ENCODE measurements at places on chromosomes 3 and 15.

DNA sequence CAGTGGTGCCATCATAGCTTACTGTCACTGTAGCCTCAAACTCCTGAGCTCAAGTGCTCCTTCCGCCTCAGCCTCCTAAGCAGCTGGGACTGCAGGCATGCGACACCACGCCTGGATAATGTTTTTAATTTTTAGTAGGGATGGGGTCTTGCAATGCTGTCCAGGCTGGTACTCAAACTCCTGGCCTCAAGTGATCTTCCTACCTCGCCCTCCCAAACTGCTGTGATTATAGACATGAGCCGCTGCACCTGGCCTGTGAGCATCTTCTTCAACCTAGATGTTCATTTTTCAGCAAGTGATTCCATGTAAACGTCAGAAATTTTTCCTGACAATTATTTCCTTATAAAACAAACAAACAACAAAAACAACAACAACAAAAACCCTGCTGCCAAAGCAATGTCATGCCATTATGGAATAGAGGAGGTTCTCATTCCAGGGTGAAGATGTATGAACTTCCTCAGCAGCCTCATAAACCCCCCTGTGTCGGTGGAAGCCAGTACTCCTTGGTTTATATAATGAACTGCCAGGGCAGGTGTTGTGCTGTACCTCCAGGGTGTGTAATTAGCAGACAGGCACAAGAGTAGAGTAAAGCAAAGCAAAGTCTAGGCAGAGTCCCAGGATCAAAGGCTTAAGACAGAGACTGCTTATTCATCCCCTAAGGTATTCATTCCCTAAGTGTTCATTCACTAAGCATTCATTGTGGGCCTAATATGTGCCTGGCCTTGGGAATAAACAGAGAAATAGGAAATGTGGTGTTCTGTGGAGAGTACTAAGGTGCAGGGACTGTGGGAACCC is 44.6 kb downstream of the NR2C2 start:
- no peak for DNase-seq
- H3K27me3 ChIP-seq = no peaks in the 10 kb centered on the region
- no peak overlapping the region for H3K4me3 ChIP-seq
- no peak overlapping the region for H3K27ac ChIP-seq

DNA sequence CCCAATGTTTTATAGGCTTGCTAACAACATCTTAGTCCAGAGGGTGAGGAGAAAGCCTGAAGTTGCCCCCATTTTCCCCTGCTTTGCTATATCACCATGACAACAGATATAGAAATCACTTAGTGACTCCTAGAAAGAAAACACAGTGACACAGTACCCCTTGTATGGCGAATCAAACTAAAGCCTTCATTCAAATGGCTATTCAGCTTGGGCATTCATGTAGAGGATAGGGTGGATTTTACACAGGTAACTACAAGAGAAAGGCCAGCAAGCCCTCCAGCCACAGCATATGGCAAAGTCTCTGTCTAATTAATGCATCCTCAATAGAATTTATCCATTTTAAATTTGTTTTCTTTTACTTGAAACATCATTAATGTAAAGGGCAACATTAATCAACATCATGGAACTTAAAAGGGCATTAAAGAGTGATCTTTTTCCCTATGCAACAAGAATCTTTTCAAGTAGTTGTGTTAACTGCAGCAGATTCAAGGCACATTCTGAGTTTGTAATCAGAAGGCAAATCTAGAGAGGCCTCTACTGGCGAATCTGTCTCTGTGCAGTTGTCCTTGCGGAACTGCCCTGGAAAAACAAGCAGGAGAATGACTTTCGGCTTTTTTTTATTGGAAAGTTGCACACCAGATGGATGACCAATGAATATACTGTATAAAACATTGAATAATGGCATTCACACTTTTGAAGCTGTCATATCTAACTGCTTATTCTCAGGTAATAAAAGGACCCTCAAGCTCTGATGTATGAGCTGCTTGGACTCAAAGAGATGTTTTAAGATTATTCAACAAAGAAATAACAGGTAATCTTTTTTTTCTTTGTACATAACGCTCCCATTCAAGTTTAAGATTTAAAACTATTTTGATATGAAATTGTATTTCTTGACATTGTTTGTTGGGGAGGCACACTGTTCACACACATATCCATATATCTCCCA is 621.7 kb upstream of the AGTR1 start:
- H3K36me3 ChIP-seq = no peaks in the 10 kb centered on the region
- no peaks in the 10 kb centered on the region for H3K27me3 ChIP-seq
- no peaks in the 10 kb centered on the region for H3K4me1 ChIP-seq
- DNase-seq = no peak

DNA sequence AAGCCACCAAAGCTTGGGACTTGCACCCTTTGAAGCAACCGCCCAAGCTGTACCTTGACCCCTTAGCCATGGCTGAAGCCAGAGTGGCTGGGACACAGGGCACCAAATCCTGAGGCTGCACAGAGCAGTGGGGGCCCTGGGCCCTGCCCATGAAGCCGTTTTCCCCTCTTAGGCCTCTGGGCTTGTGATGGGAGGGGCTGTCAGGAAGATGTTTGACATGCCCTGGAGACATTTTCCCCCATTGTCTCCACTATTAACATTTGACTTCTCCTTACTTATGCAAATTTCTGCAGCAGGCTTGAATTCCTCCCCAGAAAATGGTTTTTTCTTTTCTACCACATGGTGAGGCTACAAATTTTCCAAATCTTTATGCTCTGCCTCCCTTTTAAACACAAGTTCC is 522.2 kb downstream of the EDEM1 start:
- no peak overlapping the region for H3K4me3 ChIP-seq
- H3K27ac ChIP-seq = no peak overlapping the region
- no peaks in the 10 kb centered on the region for H3K36me3 ChIP-seq
- no peaks in the 10 kb centered on the region for H3K4me1 ChIP-seq
- no peak for DNase-seq

DNA sequence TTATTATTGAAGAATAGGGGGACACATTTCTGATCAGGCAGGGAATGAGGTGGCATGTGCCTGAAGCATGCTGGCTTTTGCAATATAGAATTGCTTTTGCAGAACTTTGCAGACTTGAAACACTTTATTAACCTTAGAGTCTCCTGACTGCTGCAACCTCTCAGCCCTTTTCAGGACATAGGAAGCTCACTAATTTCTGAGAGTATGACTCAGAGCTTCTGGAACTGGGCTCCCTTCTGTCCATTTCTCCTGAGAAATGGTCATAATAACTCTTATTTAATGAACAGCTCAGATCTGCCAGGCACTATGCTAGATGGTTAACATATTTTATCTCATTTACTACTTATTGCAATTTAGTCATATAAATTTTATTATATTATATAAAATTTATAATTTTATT is 38.6 kb upstream of the DGKG start:
- no peak overlapping the region for H3K27ac ChIP-seq
- no peak for DNase-seq
- no peaks in the 10 kb centered on the region for H3K27me3 ChIP-seq
- no peaks in the 10 kb centered on the region for H3K36me3 ChIP-seq
- H3K4me3 ChIP-seq = no peak overlapping the region

DNA sequence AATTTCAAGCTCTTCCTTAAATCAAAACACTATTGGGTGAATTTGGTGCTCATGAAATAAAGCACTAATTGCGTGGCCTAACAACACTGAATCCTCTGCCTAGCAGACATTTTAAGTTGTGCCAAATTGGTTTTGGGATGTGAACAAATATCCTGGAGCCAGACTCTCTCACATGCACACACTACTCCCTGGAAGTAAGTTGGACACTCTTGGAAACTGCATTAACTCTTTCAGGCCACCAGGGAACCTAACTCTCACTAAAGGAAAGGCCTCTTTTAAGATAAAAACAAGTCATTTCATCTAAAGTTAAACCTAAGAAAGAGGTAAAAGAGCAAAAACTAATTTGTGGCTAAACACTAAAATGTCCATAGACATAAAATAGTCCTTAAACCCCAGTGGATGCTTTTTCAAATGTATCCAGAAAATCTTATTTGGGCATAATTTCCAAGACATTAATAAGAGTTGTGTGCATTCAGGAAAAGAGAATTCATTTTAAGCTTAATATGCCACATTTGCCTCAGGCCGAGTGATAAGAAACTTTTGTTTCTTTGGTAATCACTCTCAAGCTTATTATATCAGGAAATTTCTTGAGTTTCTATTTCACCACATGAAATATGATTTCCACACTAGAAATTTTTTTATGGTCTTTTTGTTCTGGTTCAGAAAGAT is 61.8 kb downstream of the ZBTB20 start:
- no peaks in the 10 kb centered on the region for H3K4me1 ChIP-seq
- no peak overlapping the region for H3K4me3 ChIP-seq
- H3K27ac ChIP-seq = no peak overlapping the region
- DNase-seq = no peak
- no peaks in the 10 kb centered on the region for H3K36me3 ChIP-seq
- H3K27me3 ChIP-seq = no peaks in the 10 kb centered on the region

DNA sequence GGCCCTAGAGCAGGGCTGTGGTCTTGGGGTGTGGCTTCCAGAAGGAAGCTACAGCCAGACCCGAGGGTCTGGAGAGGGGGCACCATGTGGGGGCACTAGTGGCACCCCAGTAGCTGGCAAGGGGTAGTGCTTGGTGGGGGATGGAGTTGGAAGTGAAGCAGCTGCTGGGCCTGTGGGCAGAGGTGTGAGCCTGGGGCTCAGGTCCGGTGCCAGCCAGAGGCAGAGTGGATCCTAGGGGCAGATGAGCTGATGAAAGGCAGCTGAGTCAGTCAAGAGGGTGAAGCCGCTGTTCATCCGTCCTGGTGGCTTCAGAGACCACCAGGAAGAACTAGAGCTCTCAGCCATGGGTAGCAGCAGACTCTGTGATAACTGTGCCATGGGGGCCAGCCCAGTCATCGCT is 172.6 kb downstream of the TBC1D2B start:
- no peak for DNase-seq
- no peaks in the 10 kb centered on the region for H3K27me3 ChIP-seq
- no peak overlapping the region for H3K27ac ChIP-seq
- no peaks in the 10 kb centered on the region for H3K36me3 ChIP-seq
- no peak overlapping the region for H3K4me3 ChIP-seq
- H3K4me1 ChIP-seq = peaks cover 1% of the 10 kb centered on the region

- no peaks in the 10 kb centered on the region for H3K27me3 ChIP-seq
- no peak overlapping the region for H3K4me3 ChIP-seq
- H3K4me1 ChIP-seq = no peaks in the 10 kb centered on the region
These were observed 99.3 kb downstream of the ARNT2 start for GRCh38 chr15:80503319-80503952.

DNA sequence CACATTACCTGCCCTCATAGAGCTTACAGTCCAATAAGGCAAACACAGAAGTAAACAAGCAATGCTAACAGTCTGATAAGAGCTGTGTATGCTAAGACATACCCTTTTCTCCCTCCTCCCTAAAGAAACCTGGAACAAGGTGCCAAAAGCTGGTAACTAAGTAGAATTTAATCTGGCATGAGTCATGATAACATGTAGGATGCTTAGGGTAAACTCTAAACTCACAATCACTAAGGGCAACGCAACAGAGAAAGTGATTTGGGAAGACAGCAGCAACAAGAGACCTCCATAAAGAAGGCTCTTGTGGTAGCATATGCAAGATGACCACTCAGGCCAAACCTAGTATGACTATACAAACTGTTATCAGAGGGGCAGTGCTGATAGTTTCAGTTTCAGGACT is 55.5 kb downstream of the MYO1E start:
- no peaks in the 10 kb centered on the region for H3K4me1 ChIP-seq
- H3K4me3 ChIP-seq = no peak overlapping the region
- DNase-seq = no peak

GRCh38 chr15:52540374-52541012 is 11.8 kb upstream of the MYO5A start:
- H3K4me3 ChIP-seq = no peak overlapping the region
- DNase-seq = no peak
- peaks cover 2% of the 10 kb centered on the region for H3K27me3 ChIP-seq
- H3K27ac ChIP-seq = no peak overlapping the region

DNA sequence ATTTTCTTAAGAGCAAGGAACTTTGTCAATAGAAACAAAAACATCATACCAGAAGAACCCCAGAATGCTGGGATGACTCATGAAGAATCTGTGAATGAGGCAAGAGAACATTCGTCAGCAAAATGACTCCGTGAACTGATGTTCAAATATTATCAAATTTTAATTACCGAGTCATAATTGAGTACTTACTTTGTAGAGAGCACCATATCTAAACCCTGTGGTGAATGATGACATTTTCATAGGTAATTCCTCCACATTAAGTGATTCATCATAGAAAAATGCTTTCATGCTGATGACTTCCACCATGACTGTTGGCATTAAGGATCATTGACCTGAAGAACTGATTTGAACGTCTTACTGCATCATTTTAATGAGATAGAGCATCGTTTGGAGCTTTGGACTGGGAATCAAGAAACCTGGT is 56.3 kb downstream of the PPARG start:
- H3K27ac ChIP-seq = no peak overlapping the region
- no peak for DNase-seq
- no peaks in the 10 kb centered on the region for H3K4me1 ChIP-seq
- H3K36me3 ChIP-seq = no peaks in the 10 kb centered on the region
- no peaks in the 10 kb centered on the region for H3K27me3 ChIP-seq

DNA sequence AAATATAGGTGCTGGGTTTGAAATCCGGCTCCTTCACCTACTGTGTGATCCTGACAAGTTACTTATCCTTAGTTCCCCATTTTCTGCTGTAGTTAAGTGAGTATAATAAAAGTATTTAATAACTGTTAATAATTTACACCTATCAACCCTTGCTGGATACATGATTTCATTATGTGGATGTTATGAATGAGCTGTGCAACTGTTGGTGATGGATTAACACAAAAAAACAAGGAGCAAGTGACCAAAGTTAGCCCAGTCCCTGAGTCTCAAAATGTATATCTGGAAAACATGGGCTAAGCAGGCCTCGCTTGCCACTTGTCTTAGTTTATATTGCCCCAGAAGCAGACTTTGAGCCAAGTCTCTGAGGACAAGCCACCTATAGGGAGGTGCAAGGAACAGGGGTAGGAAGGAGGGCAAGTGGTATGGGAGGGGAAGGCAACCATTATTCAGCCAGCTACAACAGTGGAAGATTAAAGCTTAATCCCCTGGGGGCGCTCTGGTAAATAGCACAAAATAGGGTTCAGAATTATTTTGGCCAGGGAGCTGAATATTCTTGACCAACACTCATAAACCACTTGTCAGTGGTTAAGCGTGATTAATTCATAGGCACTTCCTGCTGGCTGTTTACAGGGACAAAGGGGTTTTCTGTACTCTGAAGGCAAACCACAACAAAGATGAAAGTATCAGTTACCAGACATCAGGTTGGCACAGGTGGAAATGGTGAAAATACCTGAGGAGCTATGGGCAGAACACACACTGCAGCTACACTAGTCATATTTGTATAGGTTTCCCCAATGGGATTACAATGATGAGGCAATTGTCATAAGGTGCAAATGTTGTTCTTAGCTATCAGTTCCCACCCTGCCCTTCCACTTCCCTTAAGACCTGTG is 76.2 kb downstream of the TRIM42 start:
- no peaks in the 10 kb centered on the region for H3K27me3 ChIP-seq
- H3K4me1 ChIP-seq = no peaks in the 10 kb centered on the region
- H3K36me3 ChIP-seq = no peaks in the 10 kb centered on the region
- no peak overlapping the region for H3K27ac ChIP-seq
- H3K4me3 ChIP-seq = no peak overlapping the region

GRCh38 chr3:103495186-103495585 is 1060.4 kb downstream of the ZPLD1 start:
- no peak overlapping the region for H3K27ac ChIP-seq
- no peak overlapping the region for H3K4me3 ChIP-seq
- no peaks in the 10 kb centered on the region for H3K27me3 ChIP-seq
- DNase-seq = no peak
- no peaks in the 10 kb centered on the region for H3K4me1 ChIP-seq
